ENCODE measurements at places on chromosomes 11 and 22.
A peak's percentile ranks its signal among the peaks of the same experiment; 100 is the strongest.

DNA sequence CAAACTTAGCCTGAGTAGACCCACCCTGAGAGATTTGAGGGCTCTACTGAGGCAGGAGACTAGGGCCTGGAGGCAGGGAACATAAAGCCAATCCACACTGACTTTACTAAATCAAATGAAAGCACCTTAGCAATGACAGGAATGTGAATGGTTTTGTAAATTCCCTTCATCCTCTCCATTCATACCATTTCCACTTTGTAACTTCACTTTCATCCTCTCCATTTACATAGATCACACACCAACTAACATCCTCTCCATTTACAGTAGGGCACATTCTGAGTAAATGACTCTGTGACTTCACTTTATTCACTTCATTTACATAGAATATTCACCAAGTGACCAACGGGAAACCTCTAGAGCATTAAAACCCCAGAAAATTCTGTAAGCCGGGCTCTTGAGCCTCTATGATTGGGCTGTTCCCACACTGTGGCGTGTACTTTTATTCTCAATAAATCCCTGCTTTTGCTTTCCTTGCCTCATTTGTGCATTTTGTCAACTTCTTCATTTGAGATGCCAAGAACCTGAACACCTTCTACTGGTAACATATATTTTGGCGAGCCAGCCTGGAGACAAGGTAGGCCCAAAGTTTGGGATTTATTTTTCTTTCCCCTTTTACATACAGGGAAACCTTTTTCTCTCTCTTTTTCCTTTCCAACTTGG lies 82.9 kb downstream of the PIWIL4 start:
- DNase-seq: no peak

DNA sequence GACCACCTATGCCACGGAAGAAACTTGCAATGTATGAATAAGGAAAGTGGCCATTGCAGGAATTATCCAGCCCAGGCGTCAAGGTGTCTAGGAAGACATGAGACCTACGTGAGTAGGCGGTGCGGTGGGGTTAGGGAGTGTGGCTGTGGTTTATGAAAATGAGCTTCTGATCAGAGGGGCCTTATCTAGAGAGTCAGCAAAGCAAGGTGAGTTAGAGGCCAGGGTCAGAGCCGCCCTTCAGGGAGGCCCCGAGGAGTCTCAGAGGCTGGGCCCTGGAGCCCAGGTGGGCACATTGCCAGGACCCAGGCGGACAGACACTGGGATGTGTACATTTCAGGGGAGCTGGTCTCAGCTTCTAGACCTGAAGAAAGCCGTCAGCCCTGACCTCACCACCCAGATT lies 13.8 kb upstream of the LINC01488 start:
- no peak for DNase-seq

DNA sequence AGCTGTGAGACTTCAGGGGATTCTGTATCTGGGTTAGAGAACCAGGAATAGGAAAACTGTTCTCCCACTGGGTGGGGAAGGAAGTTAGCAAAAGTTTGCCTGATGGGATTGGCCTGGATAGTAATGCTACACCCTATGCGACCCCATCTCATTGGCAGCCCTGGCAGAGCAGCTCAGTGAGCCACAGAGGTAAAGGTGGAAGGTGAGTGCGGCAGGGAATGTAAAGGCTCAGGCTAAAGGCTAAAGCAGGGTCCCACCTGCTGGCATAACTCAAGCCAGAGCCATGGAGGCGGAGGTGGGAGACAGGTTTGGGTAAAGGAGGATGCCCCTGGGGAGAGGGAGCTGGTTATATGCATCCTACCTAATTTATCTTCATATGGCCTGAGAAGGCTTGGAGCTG lies 18.7 kb downstream of the SSH3 start:
- DNase-seq: no peak

GRCh38 chr22:22940961-22941605 lies 53.5 kb downstream of the IGLL5 start:
- DNase-seq: peak; percentile 3

GRCh38 chr22:31635638-31636306 lies 26.2 kb downstream of the PISD start:
- no peak for DNase-seq

DNA sequence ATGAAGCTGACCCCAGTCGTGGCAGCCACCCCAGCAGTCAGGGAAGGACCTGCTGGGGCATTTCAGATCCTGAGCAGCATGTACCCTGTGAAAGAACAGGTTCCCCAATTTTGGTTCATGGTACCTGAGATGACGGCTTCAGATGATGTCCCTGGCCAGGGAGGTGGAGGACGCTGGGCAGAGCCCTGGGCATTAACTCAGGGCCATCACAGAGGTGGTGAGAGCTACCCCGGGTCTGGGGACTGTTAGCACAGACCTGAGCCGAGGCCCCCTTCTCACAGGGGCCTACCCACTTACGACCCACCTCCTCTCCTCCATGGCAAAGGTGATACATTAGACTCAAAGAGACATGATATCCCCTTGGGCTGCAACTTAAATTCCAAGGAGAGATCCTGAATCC lies 68.1 kb downstream of the CDKN1C start:
- no peak for DNase-seq

GRCh38 chr11:12273618-12273995 lies 103.8 kb upstream of the PARVA start:
- DNase-seq: no peak

- no peak for DNase-seq
These were observed 35.6 kb downstream of the SIK2 start for GRCh38 chr11:111637885-111638284.
